ENCODE measurements at places on chromosomes 2 and 18.
A peak's percentile ranks its signal among the peaks of the same experiment; 100 is the strongest.

- DNase-seq, result peak; percentile 80
Measured at GRCh38 chr2:207143215-207144172, 22.3 kb downstream of the KLF7 start.

DNA sequence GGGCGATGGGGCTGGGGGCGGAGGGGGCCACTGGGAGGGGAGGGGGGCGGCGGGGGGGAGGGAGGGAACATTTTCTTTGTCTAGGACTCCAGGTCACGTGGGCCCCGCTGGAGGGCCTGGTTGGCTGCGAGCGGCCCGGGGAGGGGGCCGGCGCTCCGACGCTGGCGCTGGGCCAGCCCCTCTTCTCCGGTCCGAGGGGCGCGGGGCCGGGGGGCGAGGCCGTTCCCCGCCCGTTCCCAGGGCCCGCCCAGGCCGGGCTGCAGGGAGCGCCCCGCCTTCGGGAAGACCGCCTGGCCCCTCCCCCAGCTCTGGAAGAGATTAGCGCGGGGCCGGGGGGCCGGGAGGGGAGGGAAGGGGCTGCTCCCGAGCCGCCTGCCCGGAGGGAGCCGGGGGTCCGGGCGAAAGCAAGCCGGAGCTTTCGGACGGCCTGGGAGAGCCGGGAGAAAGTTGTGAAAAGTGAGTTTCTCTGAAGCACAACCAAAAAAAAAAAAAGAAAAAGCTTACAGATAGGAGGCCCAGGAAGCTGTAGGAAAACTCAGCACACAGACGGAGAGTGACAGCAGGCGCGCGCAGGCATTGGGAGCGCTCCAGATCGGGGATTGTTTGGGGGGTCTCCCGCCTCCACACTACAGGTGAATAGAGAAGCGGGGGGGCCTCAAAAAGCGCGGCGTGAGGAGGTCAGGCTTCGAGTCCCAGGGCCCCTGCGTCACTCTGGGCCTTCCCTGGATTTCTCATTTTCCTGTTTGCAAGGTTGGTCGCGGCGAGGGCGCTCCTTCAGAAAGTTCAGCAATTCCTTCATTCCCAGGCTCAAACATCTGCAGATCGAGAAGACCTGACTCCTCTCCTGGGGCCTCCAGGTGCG, 84.1 kb upstream of the POMC start:
- DNase-seq, result peak; percentile 42

DNA sequence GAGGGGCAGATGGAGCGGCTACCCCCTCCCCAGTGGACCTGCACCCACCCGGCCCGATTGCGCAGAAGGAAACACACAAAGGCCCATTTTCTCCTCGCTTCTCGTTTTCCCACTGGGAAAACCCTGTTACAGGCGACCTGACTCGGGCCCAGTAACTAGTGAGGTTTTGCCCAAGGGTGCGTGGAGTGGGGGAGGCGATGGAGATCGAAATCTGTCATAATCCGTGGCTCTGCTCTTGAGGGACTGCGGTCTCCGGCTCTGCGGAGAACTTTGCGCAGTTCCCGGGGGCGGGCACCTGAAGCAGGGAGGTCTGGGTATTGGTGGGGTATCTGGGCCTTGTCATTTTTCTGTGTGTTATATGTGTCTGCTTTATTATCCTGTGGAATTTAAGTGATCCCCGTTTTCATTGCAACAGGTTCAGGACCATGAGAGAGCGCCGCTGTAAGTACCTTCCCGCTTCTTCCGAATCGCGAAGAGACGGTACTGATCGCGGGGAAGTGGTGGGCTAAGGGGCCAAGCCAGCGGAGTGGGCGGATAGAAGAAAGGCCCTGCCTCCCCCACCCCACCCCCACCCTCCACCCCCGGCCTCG, 4.0 kb upstream of the HOXD4 start:
- DNase-seq, result no peak

GRCh38 chr18:9211955-9212354, 75.4 kb downstream of the ANKRD12 start:
- no peak for DNase-seq

DNA sequence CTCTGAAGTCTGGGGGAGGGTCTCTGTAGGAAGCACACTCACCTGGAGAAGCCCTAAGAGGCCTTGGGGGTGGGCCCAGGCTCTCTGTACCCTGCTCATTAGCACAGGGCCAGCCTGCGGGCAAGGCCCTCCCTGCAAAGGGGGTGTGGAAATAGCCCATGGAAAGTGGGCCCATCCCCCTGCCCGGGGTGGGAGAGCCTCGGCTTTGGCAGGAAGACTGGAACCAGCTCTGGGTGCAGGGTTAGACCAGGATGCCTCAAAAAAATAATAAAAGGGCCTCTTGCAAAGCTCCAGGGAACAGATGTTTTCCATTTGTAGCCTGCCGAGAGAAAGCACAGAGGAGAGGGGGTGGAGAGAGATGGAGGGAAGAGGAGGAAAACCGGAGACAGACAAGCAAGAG, 98.7 kb downstream of the STPG4 start:
- no peak for DNase-seq

DNA sequence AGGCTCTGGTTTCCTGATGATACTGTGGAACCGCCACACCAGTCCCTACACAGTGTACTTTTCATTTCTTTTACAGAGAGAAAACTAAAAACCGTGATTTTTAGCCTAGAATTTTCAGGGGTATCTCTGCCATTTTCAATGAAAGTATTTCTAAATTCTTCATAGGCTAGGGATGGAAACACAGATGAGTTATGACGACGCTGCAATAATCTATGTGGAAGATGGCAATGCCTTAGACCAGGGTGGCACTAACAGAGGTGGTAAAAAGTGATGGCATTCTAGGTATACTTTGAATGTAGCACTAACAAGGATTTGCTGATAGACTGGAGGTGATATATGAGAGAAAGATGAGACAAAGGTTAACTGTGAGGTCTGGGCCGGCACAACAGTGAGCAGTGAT, 56.5 kb downstream of the TTC21B start:
- no peak for DNase-seq

DNA sequence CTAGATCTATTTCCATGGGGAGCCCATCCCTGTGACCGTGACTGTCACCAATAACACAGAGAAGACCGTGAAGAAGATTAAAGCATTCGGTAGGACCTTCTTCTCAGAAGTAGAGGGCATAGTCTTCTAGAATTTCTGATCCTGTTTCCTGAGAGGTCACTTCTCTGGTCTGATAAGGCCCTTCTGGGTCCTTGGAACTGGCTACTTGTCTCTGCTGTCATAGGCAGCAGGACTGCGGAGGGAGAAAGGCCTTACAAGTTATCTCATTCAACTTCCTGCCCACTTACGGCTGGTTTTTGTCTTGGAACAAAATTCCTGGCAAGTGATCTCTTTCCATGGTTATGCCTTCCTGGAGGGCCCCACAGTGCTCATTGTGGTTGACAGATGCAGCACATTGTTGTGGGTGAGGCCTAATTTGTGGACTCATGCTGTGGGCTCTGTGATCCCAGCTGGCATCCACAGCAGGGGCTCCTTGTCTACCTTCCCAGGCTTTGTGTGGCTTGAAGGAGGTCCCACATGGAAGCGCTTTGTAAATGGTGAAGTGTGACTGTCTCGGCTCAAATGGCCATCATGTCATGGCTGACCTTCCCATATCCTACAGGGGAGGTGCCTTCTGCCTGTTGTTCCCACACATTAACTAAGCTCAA, 22.0 kb downstream of the SAG start:
- DNase-seq, result no peak

DNA sequence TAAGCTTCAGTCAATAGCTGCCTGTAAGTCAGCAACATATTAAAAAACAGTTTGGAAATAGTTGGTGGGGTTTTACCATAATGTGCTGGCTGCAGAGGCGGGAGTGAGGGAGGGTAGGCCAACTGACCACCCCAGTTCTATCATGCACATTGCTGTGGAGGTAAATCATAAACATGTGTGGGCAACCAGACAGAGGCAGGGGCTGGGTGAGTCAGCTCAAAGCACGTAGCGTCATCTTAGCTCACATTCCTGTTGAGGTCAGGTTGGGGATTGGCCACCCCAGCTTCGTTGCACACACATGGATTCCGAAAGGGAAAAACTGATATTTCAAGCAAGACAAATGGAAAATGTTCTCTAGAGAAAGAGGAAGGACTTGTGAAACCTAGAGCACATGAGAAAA, 19.5 kb downstream of the GPR45 start:
- DNase-seq, result no peak

DNA sequence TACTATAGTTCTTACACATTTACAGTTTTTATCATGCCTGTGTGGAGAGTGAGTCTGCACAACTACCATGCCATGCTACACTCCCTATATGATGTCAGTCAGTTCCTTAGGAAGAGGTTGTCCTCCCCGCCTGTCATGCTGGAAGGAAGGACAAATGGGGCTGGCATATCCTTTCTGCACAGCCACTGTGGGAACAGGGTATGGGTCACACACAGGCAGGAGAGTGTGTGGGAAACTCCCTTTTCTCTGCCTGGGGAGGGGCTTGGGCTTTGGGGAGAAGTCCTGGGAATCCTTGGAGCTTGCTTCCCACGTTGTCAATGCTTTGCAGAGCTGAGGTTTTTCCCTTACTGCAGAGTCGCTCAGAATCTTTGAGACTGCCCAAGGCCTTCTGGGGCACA, 232.1 kb downstream of the PRKCE start:
- no peak for DNase-seq

GRCh38 chr2:42267530-42267929, 93.5 kb downstream of the COX7A2L start:
- DNase-seq, result peak; percentile 17

- no peak for DNase-seq
Measured at GRCh38 chr2:128682729-128683284, 364.1 kb upstream of the HS6ST1 start.

GRCh38 chr2:110903548-110903947, 171.2 kb downstream of the ACOXL start:
- DNase-seq, result no peak

DNA sequence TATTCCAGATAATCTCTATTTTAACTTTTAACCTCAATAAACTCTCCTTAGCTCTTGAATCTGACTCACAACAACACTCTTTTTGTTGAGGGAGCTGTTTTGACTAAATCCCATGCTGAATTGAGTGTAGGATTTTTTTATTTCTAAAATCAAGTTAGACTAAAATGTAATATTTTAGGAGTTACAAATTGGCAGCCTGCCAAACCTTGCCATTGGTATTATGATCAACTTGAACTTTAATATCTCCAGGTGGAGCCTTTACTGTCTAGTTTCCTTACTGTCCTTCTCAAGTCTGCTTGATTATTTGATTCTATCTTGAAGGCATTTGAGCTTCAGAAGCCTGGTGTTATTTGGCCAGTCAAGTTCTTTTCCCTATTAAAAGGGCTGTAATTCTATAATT, 8.7 kb downstream of the PIKFYVE start:
- DNase-seq, result no peak

DNA sequence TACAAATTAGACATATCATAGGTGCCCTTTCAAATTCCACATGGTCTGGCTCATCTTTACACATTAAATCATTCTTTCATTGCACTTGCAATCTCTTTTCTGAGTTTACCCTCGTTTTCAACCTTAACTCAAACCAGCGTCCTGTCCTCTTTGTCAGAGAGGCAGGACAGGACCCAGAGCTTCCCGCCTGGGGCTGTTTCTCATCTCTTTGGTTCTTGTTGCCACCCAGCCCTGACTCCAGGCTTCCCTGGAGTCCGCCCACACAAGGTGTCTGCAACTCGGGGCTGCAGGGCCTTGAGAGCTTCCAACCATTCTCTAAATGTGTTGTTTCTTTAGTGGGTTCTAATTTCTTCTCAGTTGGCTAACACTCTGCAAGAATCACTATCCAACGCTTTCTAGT, 24.4 kb downstream of the RBMS1 start:
- DNase-seq, result no peak

GRCh38 chr2:14635391-14635871, 2.9 kb downstream of the LRATD1 start:
- DNase-seq, result no peak

DNA sequence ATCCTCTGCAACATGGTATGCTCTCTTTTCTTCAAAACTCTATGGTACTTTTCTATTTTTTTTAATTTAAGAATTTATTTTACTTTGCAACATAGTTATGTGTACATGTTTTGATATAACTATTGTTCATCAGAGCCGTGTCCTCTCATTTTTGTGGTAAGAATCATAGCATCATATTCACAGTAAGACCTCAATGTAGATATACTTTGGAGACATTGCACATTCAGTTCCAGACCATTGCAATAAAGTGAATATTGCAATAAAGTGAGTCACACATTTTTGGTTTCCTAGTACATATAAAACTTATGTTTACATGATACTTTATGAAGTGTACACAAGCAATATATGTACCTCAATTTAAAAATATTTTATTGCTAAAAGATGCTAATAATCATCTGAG, 22.7 kb upstream of the LINC00305 start:
- no peak for DNase-seq

GRCh38 chr2:172877826-172878225, 142.2 kb downstream of the RAPGEF4 start:
- DNase-seq, result no peak

GRCh38 chr2:10452312-10452711, 4.2 kb upstream of the ODC1 start:
- no peak for DNase-seq

DNA sequence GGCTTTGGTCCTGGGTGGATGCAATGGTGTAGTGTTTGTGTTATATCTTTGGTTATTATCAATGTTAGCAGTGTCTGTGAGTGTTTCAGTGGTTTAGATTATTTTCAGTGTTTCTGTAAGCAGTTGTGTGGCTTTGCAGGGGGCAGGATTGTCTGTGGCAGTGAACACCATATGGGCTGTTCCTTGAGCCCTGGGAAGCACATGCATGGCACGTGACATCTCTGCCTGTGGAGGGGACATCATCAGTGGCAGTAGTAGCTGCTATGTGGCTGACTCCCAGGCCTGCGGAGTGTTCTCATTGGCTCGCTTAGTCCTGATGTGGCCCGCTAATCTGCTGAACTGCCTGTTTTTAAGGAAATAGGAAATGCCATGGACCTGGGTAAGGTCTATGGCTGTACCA, 327.5 kb downstream of the GULP1 start:
- no peak for DNase-seq

DNA sequence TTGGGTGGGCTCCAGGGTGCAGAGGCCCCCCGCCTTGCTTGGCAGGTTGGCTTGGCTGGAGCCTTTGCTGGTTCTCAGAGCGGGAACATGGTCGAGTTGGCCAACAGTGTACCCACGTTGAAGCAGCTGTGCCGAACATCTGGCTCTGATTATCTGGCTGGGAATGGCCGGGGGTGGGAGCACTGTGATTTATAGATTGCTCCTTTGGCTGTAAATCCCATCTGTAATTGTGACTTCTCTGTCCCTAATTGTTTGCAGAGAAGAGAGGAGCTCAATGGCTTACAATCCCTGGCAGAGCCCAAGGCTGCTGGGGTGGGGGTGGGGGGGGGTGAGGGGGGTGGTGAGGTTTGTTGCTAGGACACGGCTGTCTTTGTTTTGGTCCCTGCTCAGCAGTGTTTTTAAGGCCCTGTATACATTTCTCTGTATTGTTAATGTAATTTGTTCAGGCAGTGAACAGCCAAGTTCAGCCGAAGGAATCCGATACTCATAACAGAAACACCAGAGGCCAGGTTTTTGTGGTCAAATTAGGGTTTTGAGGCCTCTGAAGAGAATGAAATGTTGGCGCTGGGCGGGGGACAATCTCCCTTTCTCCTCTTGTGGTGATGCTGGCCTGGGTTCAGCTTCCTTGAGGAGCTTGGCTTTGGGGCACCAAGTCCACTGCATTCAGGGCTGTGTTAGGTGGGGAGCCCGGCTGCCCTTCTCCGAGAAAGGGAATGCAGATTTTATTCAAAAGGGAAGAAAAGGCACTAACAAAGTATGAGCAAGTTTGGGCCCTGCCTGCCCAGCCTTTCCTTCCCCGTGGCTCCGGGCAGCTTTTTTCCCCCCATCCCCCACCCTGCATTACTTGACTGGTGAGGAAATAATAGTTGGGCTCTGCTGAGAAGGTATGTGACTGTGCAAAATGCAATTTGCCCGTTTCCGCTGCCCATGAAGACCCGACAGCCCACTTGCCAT, 82.5 kb downstream of the TCF7L1 start:
- DNase-seq, result no peak

GRCh38 chr2:88114889-88115288, 13.0 kb downstream of the FABP1 start:
- no peak for DNase-seq
